Effector CD8-positive, alpha-beta T cell (primary cell): ENCODE measurements at places on chromosomes 2 and 18.

- no peak for DNase-seq
These were observed 29.3 kb downstream of the UBE2F start for GRCh38 chr2:237996021-237996593.

DNA sequence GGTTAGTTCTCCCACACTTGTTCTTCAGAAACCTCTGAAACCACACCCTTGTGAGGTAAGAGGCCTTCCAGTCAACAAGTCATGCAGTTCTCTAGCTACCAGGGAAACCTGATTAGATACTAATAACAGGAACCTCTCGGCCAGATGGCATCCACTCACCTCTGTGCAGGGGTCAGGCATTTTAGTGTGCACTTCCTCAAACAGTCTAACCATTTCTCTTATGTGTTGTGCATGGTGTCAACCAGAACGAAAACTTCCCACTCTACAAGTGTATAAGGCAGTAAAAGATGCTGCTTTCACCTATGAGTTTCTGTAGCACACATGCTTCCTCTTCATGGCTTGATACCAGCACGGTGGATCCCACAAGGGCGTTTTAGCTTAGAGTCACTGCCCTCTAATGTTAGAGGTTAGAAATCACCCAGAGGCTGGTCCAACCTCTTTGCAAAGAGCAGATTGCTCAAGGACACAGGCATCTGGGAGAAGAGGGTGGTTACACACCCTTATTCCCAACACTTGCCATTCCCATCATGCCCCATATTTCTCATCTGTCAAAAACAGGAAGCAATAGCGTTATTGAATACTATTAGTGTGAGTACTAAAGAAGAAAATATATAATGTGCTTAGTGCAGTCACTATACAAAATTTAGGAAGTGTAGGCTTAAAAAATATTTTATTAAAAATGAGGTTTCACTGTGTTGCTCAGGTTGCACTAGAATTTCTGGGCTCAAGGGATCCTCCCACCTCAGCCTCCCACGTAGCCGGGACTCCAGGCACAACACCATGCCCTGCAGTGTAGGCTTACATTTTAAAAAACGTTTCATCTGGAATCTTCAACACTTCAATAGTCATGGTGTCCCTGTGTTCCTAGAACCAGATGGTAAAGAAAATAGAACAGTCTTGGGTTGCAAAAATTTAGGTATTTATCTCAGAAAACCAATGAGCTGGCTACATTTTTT is 34.5 kb upstream of the RAB31 start:
- no peak for DNase-seq

DNA sequence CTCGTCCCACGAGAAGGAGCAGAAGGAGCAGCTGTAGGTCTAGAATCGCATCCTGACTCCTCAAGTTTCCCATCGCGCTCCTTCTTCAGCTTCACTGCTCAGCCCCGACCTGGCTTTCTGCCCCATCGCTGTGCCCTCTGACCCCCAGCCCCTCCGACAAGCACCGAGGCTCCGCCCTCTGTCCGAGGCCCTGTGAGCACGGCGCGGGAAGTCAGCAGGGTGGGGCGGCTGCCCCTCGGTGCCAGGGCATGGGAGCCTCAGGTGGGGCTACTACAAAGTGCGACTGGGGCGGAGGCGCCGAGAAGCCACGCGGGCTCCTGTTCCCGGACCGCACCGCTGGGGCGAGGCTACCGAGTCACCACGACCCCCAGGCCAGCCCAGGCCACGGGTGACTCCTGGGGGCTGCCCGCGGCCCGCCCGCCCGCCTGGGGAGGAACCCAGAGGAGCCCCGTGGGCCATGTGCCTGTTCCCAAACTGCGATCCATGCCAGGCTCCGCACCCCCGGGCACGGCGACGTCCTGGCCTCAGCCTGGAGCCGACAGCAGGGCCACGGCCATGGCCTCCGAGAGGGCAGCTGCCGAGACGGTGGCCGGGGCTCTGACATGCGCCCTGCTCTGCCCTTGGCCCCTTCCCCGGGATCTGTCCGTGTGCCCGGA is 36.6 kb upstream of the ID2 start:
- no peak for DNase-seq

- no peak for DNase-seq
These were observed 63.6 kb downstream of the TNP1 start for GRCh38 chr2:216796115-216796840.

DNA sequence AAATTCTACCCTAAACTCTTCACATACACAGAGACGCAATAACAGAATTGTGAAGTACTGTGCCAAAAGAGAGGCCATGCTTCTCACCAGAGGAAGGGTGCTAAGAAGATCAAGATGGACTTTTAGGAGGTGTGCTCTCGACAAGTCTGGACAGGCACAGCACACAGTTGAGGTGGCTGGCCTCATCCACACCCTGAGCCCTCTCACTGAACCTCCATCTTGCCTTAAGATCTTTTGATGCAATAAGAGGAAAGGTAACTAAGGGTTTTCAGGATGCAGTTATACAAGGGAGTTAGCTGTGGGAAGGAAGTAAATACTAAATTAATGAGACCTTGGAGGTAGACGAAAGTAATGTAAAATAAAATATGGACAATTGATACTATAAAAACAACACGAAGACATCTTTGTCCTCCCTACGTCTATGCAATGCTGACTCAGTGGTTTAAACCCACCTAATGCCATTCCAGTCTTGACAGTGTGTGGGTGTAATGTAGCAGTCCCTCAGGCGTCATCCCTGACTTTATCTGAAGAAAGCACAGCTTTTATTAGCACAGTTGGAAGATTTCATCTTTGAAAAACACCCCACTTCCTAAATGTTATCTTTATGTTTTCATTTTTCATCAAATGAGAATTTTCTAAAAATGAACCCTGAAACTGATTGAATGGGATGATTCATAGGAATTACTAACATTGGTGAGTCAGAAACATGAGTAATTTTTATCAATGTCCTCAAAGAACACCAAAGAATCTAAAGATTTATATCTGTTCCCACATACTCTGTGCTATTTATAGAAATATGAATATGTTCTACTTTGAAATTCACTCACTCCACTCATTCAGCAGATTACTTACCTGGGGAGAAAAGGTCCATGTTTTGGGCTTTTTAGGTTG is 34.0 kb upstream of the MALL start:
- DNase-seq: no peak

DNA sequence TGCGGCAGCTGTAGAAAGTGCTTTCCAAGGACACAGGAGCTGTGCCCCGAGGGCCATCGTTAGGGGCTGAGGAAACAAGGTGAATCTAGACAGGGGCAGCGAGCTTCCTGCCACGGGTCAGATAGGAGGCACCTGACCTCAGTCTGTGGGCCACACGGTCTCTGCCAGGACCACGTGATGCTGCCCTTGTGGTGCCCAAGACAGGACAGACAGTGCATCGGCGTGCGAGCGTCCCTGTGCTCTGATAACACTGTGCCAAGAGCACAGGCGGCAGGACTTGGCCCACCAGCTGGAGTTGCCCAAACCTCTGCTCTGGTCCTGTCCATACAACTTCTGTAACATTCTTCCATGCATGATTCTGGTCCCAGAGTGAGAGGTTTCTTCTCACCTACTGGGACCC is 225.4 kb downstream of the TWIST2 start:
- no peak for DNase-seq

GRCh38 chr2:99472600-99472960 is 17.2 kb downstream of the REV1 start:
- no peak for DNase-seq

- DNase-seq: no peak
These were observed 451.0 kb downstream of the SLC4A3 start for GRCh38 chr2:220078439-220078838.

GRCh38 chr2:105888625-105889024 is 143.9 kb downstream of the NCK2 start:
- DNase-seq: no peak
